GM12878 (cell line): ENCODE measurements at places on chromosomes 7 and 10.

DNA sequence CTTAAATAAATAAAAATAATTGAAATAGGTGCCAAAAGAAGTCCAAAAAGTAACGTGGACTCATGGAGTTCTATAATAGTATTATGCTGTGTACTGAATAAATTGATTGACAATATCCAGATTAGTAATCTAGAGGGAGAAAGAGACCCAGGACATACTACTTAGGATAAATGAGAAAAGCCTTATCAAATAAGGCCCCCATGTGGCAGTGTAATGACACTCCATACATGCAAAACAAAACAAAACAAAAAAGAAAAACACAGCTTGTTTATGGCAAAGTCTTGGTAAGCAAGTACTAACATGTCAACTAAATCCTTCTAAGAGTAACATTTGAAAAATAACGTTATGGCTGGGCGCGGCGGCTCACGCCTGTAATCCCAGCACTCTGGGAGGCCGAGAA is 3.6 kb upstream of the RUNDC3B start:
- DNase-seq = no peak

DNA sequence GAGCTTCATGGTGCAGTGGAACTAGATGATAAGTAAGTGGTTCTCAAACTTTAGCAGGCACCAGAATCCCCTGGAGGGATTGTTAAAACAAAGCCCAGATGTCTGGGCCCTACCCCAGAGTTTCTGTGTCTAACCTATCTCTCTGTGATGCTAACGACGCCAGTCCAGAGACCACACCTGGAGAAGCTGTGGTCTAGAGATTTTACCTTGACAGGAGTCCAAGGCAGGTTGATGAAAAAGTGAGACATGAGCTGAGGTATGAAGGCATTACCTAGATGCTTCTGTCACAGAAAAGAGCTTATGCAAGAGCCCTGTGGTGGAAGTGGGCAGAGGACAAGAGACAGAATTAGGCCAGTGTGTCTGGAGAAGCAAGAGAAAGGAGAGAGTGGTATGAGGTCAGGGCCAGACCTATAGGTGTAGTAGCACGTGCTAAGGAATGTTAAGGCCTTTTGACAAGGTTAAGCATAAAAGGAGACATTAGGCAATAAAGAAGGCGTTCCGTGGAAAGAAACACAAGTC is 184.3 kb upstream of the TCF7L2 start:
- DNase-seq = no peak

- DNase-seq = no peak
Observed at GRCh38 chr10:88592906-88593305, 6.3 kb downstream of the LIPJ start.

- no peak for DNase-seq
Observed at GRCh38 chr7:74185636-74186035, 11.5 kb downstream of the EIF4H start.

DNA sequence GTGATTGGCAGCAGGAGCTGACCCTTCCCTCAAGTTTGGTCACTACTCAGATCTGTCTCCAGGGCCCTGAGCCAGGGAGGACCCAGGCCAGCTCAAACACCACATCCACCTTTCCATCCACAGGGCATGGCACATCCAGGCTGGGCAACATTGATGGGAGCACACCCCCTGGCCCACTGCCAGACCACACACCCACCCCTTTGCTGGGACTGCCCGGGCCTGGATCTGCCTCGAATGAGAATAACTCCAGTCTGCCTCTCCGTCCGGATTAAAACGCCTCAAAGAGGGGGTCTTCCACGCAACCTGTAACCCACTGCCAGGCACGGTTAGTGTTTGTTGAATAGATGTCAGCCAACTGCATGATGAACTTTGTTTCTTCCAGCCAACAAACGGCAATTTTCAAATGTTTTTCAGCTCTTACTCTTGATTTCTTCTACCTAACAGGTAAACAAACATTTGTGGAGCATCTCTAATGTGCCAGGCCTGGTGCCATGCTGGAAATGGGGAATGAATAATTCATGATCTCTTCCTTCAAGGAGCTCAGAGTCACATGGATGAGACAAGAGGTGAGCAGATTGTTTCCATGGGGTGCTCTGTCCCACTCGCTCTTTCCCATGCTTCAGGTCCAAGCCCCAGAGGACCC is 41.0 kb upstream of the CHST15 start:
- DNase-seq = no peak

GRCh38 chr10:90987383-90987782 is 66.5 kb upstream of the ANKRD1 start:
- no peak for DNase-seq

- no peak for DNase-seq
Observed at GRCh38 chr10:131636116-131636515, 264.7 kb upstream of the PPP2R2D start.

GRCh38 chr7:44772440-44772839 is 23.8 kb downstream of the ZMIZ2 start:
- no peak for DNase-seq

GRCh38 chr7:37284805-37285231 is 163.8 kb downstream of the ELMO1 start:
- peak; percentile 9 for DNase-seq

DNA sequence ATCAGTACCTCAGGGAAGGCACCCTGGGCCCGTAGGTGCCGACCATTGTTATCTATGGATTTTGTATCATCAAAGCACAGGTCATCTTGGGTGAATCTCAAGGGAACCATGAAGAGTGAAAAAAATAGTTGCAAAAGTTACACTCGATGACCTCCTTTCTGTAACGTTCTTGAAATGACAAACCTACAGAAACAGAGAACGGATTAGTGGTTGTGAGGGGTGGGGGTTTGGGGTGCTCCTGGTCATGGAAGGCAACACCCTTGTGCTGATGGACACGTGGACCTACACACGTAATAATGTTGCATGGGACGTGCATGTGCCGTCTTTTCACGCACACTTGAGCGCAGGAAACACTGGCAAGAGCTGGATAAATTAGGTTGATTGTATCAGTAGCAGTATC is 655.9 kb downstream of the SDK1 start:
- DNase-seq = peak; percentile 31

DNA sequence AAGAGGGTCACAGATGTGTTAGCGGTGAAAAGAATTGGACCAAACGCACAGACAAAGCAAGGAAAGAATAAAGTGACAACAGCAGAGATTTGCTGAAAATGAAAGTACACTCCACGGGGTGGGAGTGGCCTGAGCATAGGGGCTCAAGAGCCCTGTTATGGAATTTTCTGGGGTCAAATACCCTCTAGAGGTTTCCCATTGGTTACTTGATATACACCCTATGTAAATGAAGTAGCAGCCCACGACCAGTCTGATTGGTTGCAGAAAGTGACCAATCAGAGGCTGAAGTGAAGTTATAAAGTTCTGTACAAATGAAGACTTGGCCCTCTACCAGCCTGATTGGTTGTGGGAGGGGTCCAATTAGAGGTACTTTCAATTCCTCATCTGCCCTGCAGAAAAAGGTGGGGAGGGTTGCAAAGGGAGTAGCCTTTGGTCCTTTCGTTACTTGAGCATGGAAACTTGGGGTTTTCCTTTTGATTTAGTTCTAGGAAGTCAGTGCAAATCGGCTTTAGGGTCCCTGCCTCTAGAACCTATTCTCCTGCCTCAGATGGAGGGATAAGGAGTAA is 125.6 kb upstream of the PRPS1L1 start:
- DNase-seq = no peak

- DNase-seq = no peak
Observed at GRCh38 chr10:99731306-99732032, 458 bp downstream of the COX15 start.

DNA sequence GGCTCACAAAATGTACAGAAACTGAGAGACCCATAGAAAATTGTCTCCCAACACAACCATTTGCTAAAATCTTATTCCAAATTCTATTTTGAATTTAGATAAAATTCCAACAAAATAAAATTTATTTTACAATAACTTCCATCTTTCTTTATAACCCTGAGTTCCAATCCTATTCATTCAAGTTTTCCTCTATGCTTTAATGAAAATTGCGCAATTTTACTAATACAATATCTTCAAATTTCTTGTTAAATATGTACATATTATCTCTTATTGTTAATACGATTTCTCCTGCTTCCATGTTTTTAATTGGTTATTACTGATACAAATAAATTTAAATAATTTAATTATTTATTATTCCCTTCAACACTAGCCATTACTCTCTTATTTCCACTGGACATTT is 645.2 kb upstream of the COBL start:
- no peak for DNase-seq

- no peak for DNase-seq
Observed at GRCh38 chr7:84688671-84689070, 494.1 kb upstream of the SEMA3A start.

DNA sequence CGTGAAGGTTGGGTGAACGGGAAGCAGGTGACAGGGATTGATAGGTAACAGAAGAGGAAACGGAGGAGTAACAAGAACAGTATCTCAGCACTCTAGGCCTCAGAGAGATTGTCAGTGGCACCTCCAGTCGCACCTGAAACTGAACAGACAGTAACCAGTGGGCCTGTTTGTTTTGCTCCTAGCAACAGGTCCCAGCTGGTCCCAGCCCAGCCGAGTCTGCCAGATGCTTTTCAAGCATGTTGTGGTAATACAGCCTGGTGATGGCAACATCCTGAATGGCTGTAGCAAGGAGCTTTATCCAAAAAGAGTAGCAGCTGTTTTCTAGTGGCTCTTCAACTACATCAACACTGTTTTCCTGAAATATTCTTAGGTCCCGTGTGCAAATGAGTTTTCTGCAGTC is 4.7 kb downstream of the CACNB2 start:
- DNase-seq = no peak

- no peak for DNase-seq
Observed at GRCh38 chr10:770975-771374, 81.5 kb upstream of the DIP2C start.

GRCh38 chr7:64947252-64948000 is 43.4 kb downstream of the ZNF117 start:
- no peak for DNase-seq

- DNase-seq = no peak
Observed at GRCh38 chr7:49479441-49479840, 294.0 kb upstream of the VWC2 start.

- DNase-seq = no peak
Observed at GRCh38 chr7:73557397-73558257, at the start of gene BCL7B. BCL7B (minus strand) TSS chr7:73557690; CDS start chr7:73557578, 112 bp downstream.

GRCh38 chr7:66739477-66739876 is 1.1 kb upstream of the RABGEF1 start:
- no peak for DNase-seq

- no peak for DNase-seq
Observed at GRCh38 chr10:95788830-95789229, 32.9 kb downstream of the ENTPD1 start.

- DNase-seq = no peak
Observed at GRCh38 chr7:104482362-104483037, 154.1 kb downstream of the LHFPL3 start.

DNA sequence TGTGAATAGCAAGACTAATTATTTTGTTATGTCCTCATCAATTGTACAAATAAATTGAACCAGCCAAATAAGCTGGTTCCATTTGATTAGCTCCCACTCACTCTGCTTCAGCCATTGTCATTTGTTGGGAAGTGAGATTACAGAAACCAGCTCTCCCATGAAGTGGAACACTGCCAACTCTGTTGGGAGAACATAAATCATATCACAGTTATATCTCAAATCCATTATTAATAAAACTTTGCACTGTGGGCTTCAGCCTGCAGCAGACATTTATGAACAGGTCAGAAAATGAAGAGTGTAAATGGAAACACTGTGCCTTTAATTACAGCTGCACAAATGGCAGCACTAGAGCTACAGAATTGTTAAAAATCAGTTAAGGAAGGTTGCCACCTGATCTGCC is 46.7 kb upstream of the TEX47 start:
- no peak for DNase-seq
